ENCODE measurements at places on chromosomes 16 and 17.

DNA sequence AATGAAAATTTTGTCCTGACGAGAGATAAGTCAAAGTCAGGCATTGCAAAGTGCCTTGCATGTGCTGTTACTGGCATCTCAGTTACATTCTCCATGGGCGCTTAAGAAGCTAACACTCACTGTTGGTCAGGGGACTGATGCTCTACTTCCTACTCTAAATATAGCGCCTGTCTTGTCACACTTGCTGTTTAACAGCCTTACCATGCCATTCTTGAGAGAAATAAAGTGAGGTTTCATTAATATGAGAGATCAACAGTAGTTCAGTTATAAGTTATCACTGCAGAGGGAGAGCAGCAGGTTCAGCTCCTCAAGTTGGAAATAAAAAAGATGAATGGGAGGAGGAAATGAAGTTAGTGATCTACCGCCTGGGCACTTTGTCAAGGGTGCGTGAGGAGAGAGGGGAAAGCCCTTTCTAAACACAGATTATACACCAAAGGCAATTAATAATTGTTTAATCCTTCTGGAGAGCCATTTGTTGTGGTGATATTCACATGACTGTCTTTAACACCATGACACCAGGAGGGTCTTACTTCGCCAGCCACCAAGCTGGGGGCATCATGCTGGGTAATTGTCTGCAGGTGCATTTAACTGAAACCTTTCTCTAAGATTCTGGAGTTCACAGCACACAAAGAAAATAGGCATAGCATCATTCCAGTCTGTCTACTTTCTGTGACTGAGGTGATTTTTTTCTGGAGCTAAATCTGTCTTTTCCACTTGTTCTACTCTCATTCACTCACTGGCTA, 568.7 kb upstream of the HSBP1 start:
- no peak for DNase-seq

- no peak for DNase-seq
Measured at GRCh38 chr16:19680881-19681340, 37.1 kb downstream of the KNOP1 start.

GRCh38 chr16:9136596-9136995, 45.2 kb downstream of the HAPSTR1 start:
- DNase-seq, result no peak

DNA sequence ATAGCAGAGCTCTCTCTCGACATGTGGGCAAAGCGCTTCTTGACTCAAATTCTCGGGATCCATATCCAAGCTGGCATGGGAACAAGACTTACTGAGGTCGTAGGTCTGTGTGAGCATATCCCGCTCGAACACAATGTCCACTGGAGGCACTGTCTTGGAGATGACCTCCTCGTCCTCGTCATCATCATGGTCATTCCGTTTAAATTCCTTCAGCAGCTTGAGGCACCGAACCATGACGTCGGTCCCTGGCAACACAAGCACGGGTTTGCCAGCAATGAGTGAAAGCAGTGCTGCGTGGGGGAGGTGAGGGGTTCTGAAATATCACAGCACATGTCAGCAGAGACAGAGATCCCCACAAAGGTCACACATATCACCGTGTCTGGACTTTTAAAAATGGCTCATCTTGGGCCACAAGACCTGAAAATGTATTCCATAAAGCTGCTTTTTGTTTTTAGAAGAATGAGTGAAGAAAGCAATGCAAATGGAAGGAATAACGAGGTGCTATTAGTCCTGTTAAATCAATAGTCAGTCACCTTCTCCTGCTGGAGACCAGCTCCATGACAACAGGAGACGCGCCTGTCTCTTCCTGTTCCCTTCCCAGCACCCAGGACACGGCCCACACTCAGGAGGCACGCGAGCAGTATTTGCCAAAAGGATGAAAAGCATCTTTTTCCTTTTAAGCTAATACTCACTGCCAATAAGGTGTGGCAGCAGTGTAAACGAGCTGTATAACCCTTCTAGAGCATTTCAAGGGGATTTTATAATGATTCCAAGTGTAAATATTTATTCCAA, 37.9 kb downstream of the GTF3C1 start:
- no peak for DNase-seq

- no peak for DNase-seq
Measured at GRCh38 chr16:66166490-66166889, 200.0 kb upstream of the CDH5 start.

GRCh38 chr16:72877374-72878028, 170.4 kb downstream of the ZFHX3 start:
- DNase-seq, result no peak

- DNase-seq, result no peak
Measured at GRCh38 chr16:72983241-72983640, 64.7 kb downstream of the ZFHX3 start.

GRCh38 chr17:69388822-69389442, 25.6 kb upstream of the MAP2K6 start:
- DNase-seq, result no peak

- DNase-seq, result no peak
Measured at GRCh38 chr17:82655038-82655479, 6.8 kb upstream of the WDR45B start.

GRCh38 chr16:84670063-84670462, 21.8 kb downstream of the KLHL36 start:
- DNase-seq, result no peak

DNA sequence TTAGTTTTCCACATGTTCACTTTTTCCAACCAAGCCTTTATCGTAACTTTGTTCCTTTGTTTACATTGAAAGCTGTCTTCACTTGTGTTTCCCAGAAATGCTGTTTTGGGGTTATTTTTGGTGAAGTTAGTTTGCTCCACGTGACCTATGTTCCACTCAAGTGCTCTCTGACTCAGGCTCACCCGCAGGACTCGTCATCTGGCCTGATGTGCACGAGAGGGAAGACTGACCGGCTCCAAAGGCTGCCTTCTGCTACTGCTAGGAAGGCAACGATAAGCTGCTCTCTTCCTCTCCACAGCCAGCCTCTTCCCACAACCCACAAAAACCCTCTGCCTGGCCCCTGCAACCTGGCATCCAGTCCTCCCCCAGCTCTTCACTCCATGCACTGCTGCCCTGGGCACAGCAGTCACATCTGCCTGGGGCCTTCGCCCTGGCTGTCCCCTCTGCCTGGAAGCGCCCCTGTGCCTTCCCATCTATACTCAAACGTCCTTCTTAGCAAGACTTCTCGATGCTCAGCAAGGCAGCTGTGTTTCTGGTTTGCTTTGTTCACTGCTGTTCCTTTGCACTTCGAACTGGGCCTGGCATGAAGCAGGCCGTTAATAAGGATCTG, 28.0 kb downstream of the ZCCHC14 start:
- no peak for DNase-seq

DNA sequence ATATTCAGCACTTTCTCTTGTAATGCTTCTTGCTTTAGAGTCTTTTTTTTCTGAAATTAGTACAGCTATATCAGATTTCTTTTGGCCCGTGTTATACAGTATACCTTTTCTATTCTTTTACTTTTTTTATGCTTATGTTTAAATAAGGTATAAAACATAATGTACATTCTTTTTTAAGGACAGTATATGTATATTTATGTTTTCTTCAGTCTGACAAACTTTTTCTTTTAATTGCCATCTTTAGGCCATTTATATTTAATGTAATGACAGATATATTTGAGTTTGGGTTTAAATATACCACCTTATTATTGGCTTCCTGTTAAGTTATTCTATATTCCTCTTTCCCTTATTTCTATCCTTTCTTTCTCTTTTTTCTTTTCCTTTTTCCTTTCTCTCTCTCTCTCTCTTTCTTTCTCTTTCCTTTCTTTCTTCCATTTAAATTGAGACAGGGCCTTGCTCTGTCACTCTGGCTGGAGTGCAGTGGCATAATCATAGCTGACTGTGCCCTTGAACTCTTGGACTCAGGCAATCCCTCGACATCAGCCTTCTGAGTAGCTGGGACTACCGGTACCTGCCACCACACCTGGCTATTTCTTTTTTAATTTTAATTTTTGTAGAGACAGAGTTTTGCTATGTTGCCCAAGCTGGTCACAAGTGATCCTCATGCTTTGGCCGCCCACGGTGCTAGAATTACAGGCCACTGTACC, 61.7 kb downstream of the WWOX start:
- no peak for DNase-seq

DNA sequence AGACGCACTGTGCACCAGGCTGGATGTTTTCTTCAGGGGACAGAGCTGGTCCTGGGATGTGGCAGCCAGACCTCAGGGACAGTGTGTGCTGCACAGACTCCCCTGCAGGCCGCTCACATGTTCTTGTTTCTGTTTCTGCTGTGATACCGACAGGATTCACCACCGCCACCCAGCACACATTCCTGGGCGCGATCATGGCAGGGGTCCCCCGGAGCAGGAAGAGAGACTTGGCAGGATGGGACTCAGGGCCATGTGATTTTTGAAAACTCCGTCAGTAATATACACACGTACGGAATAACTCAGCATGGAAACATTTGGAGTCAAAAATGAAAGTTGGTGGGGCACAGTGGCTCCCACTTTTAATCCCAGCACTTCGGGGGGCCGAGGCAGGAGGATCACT, 79.0 kb downstream of the HAPSTR1 start:
- no peak for DNase-seq

- no peak for DNase-seq
Measured at GRCh38 chr16:51166541-51166940, 15.5 kb upstream of the SALL1 start.

DNA sequence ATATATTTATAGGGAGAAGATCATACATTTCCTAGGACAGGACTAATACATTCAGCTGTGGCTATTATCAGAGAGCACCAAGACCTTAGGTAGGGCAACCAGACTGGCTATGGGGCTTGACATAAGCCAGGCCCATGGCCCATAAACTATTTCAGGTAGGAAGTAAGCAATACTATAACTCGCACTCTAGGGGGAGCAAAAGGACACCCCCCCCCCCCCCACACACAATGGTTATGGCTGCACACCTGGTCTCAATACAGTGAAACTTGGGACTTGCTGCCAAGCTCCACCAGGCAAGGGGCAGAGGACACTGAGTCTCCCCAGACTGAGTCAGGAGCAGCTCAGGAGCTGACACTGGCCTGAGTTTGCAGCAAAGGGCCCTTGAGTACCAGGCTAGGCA, 348.9 kb upstream of the ASIC2 start:
- no peak for DNase-seq

DNA sequence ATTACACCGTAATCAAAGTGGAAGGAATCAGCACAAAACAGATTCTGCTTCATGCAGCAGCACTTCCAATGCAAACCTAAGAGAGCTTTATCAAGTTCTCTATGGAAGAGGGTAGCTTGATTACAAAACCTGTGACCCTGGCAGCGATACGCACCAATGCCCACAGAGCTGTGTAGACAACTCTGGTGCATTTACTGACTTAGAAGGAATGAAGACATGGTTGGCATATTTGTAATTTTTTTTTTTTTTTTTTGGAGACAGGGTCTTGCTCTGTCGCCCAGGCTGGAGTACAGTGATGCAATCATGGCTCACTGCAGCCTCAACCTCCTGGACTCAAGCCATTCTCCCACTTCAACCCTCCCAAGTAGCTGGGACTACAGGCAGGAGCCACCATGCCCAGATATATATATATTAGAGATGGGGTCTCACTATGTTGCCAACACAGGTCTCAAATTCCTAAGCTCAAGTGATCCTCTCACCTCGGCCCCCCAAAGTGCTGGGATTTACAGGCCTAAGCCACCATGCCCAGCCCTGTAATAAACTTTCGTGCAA, 49.4 kb downstream of the XPO6 start:
- no peak for DNase-seq

DNA sequence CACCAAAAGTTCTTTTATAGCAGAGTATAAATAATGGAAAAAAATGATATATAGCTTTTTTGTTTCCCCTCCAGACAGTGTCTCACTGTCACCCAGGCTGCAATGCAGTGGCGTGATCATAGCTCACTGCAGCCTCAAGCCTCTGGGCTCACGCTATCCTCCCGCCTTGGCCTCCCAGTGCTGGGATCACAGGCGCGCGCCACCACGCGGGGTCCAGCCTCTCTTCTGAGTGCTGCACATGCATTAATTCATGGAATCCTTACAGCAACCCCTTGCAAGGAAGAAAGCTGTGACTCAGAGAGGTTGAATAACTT, 18.0 kb upstream of the ZNF629 start:
- DNase-seq, result no peak

DNA sequence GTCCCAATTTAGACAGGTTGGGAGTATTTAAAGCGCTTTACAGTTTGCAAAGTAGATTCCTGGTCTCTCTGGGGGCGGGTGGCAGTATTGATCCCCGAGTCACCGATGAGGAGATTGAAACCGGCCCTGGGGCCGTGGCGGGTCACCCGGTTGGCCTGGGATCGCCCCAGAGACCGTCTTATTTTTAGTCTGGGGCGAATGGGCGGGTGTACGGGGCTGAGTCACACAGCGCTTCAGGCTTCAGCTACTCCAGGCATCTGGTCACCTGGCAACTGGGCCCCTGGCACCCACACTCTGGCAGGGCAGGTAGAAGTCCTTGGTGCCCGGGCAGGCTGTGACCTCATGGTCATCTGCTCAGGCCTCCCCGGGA, 669 bp downstream of the MIEF2 start:
- no peak for DNase-seq

- no peak for DNase-seq
Measured at GRCh38 chr16:67833030-67833414, 9.1 kb upstream of the THAP11 start.

DNA sequence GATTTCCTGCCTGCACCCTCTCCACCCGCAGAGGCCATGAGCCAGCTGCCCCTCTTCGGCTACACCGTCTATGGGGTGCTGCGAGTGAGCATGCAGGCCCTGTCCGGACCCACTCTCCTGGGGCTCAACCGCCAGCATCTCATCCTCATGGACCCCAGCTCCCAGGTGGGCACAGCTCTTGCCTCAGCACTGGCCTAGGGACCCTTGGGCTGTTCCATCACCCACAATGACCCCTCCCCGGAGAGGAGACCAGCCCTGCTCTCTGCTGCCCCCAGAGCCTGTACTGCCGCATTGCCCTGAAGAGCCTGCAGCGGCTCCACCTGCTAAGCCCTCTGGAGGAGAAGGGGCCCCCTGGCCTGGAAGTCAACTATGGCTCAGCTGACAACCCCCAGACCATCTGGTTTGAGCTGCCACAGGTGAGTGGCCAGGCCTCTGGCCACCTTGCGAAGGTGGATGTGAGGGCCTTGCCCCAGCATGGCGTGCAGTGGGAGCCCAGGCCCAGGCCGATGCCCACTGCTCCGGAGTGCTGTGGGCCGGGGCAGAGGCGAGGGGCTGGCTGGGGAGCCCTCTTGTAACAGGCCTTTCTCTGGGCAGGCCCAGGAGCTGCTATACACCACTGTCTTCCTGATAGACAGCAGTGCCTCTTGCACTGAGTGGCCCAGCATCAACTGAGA, 7.3 kb upstream of the SMIM5 start:
- no peak for DNase-seq

- no peak for DNase-seq
Measured at GRCh38 chr17:1627182-1627981, 1.3 kb downstream of the SLC43A2 start.

DNA sequence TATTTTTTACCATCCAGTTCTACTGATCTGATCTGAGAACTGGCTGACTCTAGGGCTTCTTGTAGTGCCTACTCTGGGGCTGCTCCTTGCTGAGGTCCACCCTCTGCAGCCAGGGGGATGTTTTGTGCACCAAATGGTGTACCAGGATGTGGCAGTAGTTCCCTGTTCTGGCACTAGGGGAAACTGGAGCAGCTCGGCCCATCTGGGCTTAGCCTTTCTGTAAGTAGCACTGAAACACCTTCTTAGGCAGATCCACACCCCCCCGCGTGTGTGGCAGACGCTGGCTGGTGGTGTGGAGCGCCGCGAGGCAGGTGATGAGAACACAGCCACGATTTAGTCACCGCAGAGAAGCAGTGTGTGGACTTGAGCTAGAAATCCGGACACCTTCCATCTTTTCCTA, 17.0 kb downstream of the DUSP14 start:
- no peak for DNase-seq
